Keratinocyte (primary cell): ENCODE measurements at places on chromosomes 1 and 21. TPM values are rescaled to one million over a fixed set of nuclear protein-coding genes. Genes with fewer than 3 reads are reported as not detected.

- no peak overlapping the region for H3K4me3 ChIP-seq
- H3K4me1 ChIP-seq: no peaks in the 10 kb centered on the region
- no peak overlapping the region for H3K27ac ChIP-seq
Observed at GRCh38 chr1:117029685-117030084, 28.1 kb downstream of the CD101 start.

DNA sequence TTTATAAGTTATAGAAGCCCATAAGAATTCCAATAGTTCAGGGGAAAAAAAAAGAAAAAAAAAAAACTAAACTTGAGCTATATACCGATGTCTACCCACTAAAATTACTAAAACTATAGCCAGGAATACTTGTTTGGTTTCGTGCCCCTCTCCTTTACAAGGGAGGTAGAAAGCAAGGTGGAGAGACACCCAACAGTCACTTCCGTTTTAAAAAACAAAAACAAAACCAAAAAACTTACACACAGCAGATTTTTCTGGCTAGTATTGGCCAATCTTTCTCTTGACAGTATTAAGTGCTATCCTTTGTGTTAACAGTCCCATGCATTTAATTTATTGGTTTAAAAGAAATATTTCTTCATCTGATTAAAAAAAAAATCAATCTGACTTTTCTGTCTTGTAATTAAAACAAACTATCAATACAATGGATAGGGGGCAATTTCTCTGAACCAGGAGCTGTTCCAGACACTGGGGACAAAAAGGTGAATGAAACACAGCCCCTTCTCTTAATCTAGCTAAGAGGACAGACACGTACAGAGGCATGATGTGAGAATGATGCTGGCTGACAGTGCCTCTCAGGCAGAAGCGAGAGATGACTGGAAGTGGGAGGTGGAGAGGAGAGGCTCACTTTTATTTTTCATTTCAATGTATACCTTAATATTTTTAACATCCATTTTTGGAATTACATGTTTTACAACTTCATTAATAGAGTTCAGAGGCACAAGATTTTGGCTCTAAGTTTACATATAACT is 214.8 kb downstream of the RERE start:
- no peaks in the 10 kb centered on the region for H3K4me1 ChIP-seq
- H3K27me3 ChIP-seq: no peaks in the 10 kb centered on the region

- H3K4me3 ChIP-seq: no peak overlapping the region
- peaks cover 22% of the 10 kb centered on the region for H3K27me3 ChIP-seq
- peak; percentile 2 for DNase-seq
- H3K27ac ChIP-seq: no peak overlapping the region
- H3K36me3 ChIP-seq: no peaks in the 10 kb centered on the region
Observed at GRCh38 chr1:111275079-111275478, 15.6 kb upstream of the CHIA start.

DNA sequence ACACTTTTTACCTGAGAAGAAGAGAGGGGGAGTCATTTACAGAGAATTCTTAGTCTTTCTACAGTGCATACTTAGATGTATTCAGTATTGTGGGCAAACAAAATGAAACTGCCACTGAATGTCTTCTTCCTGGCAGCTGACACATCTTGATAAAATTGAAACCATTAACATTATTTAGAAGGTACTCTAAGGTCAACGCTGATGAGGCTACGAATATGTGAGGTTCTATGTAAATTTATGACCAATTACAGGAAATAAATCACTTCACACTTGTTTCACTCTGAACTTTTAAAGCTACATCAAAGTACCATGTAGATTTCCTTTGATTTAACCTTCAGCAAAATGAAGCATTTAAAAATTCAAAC is 51.3 kb upstream of the GFI1 start:
- no peaks in the 10 kb centered on the region for H3K27me3 ChIP-seq
- no peaks in the 10 kb centered on the region for H3K36me3 ChIP-seq
- no peak overlapping the region for H3K4me3 ChIP-seq
- no peak for DNase-seq
- no peaks in the 10 kb centered on the region for H3K4me1 ChIP-seq
- H3K27ac ChIP-seq: no peak overlapping the region

- H3K4me1 ChIP-seq: no peaks in the 10 kb centered on the region
- no peak for DNase-seq
- H3K27me3 ChIP-seq: no peaks in the 10 kb centered on the region
Observed at GRCh38 chr1:192958871-192959270, 100.3 kb downstream of the UCHL5 start.

GRCh38 chr1:3024019-3024418 is 2.8 kb downstream of the ACTRT2 start:
- H3K4me3 ChIP-seq: no peak overlapping the region
- DNase-seq: no peak
- H3K27me3 ChIP-seq: no peaks in the 10 kb centered on the region
- H3K4me1 ChIP-seq: no peaks in the 10 kb centered on the region

The CALML6 gene
- 0.08 to 0.45 TPM in 2 of 3 replicates, not detected in the other for polyA plus RNA-seq
